ENCODE measurements at places on chromosomes 7 and 10.
A peak's percentile ranks its signal among the peaks of the same experiment; 100 is the strongest.

GRCh38 chr10:84348447-84348846 lies 20.1 kb downstream of the CCSER2 start:
- no peak for DNase-seq

DNA sequence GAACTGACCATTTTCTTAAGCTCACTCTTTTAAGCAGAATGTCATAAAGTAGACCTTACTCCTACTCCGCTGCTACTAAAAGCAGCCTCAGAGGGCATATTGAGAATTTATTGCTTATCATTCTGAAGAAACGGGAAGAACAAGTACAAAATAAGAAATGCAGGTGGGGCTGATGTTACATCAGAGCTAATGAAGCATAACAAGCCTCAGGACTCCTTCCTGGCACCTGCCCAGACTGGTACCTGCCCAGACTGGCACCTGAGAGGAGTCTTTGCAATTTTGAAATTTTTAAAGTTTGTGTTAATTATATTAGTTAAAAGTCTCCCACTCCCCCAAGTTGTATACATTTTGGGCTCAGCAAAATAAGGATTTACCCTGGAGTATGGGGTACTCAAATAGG lies 162.4 kb downstream of the SEMA3E start:
- DNase-seq: no peak

DNA sequence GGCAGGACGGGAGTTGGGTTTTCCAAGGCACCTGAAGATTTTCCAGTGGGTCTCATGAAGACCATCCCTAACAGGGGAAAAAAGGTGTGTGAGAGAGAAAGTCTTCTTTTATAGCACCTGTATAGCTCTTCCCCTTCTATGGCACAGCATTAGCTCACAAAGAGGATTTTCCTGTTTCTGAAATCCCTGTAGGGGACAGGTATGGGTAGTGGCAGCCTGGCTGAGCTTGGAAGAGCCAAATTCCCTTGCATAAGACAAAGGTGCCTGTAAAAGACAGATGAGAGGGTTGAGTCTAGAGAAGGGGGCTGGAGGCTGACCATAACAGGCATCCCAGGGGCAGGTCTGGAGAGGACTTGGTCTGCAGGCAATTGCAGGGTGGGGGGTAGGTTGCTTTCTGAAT lies 63.7 kb downstream of the COL13A1 start:
- DNase-seq: no peak

- no peak for DNase-seq
These were observed 10.1 kb downstream of the PAPSS2 start for GRCh38 chr10:87669752-87670151.

GRCh38 chr10:119483001-119483400 lies 59.5 kb downstream of the RGS10 start:
- no peak for DNase-seq

DNA sequence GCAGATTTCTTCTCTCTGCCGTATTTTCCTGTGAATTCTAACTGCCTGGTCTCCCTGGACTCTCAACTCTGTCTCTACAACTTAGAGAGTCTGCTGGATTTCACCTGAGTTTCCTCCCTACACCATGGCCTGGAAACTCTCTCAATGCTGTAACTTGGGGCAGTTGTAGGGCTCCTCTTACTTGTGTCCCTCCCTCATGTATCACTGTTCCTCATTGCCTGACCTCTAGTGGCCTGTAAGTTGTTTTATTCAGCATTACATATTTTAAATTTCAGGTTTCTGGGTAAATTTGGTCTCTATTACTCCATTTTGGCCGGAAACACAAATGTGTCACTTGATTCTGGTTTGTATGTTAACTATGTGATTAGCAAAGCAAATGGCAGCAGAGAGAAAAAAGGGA lies 70.9 kb downstream of the DYNC1I1 start:
- no peak for DNase-seq

- no peak for DNase-seq
These were observed 104.8 kb upstream of the SHH start for GRCh38 chr7:155916926-155917655.

- no peak for DNase-seq
These were observed 54.8 kb downstream of the ZMIZ1 start for GRCh38 chr10:79123547-79123963.

DNA sequence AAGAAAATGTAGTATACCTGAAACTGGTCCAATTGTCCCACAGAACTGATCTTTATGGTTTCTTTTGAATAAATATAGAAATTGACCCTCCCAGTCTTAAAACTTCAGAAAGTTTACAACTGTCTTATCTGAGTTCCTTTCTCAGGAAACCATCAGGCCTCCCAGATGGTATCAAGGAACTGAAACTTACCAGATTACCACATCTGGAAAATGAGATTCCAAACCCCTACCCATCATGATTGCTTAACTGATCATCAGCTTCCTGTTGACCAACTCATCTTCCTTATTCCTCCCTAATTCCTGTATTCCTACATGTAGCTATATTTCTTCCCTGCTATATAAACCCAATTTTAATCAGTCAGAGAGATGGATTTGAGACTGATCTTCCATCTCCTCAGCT lies 5.5 kb downstream of the VWDE start:
- DNase-seq: no peak

DNA sequence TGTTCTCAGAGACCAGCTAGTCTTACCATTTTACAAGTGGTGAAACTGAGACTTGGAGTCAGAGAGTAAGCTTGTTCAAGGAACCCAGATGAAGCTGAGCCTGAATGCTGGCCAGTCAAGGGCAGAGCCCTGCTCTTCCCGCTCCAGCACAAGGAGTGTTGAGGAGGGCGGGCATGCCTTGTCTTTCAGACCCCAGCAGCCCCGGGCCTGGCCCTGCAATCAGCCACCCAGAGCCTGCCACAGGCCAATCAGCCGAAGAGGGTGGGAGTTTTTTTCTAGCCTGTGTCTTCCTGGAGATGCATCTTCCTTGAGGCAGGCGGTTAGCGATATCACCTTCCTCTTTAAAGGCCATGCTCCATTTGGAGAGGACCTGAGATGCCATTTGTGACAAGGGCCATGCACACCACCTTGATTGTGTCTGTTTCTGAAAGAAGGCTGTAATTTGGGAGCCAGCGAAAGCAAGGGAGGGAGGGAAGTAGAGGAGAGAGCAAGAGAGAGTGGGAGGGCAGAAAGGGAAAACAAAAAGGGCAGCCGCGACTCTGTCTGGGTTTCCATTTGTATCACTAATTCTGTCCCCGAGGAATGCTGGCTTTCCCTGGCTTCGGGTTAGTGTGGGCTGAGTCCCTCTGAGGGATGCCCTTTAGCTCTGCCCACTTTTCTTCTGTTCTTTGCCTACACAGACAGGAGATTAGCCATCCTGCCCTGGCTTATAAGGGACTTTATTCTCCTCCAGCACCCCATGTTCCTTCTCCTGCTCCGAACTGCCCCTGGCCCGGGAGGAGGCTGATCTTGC lies 8.0 kb downstream of the CDH23 start:
- DNase-seq: no peak

DNA sequence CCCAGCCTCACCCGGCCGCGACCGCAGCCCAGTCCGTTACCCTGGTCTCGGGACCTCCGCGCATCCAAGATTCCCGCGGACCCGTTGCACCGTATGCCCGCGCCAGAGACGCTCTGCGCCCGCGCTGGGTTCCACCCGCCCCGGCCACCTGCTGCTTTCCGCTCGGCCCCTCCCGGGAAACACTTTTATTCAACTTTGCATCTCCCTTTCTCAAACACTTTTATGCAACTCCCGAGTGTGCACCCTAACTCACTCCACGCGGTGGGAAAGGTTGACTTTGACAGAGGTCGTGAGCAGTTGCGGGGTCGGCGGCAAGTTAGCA lies at the start of gene ODAD2:
TSS of gene ODAD2 (minus strand) at position 126 of the 322 bp plus-strand sequence. CDS start 3,937 bp downstream, outside the sequence.
- DNase-seq: peak; percentile 7

DNA sequence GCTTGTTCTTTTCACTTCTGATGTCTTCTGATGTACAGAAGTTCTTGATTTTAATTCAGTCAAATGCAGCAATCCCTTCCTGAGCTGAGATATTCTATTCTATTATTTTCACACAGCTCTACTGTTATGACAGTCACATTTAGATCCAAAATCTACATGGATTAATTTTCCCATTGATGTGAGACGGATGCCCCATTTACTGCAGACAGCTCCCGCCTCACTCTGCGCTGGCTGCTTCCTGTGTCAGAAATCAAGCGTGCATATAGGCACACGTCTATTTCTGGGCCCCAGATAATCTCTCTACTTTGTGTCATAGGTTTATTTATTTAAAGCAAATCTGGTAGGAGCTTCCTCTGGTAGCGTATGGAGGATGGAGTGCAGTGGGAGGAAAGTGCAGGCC lies 6.7 kb downstream of the BNIP3 start:
- no peak for DNase-seq

- no peak for DNase-seq
These were observed 22.7 kb downstream of the ARL3 start for GRCh38 chr10:102691285-102692066.

DNA sequence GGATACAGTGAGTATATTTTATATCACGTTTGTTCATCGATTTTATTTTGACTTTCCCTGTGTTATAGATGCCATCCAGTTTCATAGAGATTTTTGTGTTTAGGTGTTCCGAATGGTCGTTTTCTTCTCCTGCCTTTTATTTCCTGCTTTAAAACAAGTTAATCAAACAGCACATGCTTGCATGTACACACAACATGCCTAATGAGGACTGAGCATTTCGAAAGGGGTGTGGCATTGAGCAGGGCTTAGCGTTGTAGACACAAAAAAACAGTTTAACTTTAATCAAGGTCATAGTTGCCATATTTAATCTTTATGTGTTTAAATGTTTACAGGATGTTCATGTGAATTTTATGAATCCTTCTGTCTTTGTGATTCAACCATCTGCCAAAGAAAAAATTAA lies 430.5 kb upstream of the GALNT17 start:
- no peak for DNase-seq

DNA sequence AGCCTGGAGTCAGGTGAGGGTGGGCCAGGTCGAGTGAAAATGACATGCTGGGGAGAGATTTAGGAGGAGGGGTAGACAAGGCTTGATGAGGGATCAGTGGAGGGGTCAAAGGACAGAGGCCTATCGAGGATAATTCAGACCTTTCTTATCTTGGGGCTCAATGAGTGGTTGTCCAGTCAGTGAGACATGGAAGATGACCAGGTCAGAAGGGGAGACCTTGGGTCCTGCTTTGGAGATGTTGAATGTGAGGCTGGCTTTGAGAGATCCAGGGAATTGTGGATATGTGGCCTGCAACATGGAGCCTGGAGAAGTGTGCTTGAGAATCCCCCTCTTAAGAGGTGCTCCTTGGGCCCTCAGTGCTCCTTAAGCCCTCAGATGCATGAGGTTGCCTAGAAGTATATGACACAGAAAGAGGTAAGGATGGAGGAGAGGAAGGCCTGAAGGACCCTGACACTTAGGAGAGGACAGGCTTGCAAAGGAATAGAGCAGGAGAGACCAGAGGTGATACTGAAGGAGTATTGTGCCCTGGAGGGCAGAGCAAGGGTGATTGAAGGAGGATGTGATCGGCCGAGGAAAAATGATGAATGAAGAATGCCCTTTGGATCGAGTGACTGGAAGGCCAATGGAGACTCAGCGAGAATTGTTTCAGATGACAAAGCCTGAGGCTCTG lies 129.8 kb upstream of the GPR26 start:
- DNase-seq: no peak

DNA sequence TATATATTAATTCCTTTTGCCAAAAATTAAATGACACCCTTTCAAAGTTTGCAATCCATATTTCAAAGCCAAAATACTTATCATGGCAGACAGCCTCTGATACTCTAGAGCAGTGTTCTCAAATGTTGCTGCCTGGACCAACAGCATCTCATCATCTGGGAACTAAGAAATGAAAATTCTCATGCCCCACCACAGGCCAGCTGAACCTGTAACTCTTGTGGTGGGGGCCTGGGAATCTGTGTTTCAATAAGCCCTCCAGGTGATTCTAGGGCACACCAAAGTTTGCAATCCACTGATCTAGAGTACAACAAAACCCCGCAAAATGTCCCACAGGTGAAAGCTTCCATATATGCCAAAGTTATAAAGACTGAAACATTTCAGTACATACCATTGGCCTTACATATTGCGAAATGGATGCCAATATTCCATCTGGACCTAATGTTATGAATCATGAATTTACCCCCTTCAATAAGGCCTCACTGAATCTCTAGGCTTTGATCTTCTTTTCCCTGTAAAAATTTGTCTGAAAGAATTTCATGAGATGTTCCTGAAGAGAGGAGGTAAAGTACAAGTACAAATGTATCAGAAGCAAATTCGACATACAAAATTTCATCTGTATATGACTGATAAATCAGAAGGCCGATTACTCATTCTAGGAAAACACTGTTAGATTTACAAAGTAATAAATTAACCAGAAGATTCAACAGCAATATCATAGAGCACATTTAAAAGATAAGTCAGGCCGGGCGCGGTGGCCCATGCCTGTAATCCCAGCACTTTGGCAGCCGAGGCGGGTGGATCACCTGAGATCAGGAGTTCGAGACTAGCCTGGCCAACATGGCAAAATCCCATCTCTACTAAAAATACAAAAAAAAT lies 25.3 kb upstream of the EPC1 start:
- no peak for DNase-seq

DNA sequence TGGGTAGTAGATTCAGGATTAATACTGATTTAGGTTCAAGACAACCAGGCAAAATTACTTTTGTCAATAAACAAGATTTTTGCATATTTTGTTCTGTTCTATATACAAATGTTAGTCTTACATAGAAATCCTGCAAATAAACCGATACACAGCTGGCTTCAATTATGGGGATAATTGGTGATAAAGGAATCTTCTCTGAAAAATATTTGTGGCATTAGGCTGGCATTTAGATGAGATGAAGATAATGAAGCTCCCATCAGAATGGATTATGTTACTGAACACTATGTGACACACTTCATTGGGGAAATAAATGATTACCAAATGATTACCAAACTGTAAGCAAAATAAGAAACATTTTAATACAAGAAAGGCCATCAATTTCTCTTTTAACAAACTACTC lies 65.8 kb downstream of the NT5C2 start:
- DNase-seq: no peak

- peak; percentile 8 for DNase-seq
These were observed 30.0 kb downstream of the NOD1 start for GRCh38 chr7:30448461-30449189.

- no peak for DNase-seq
These were observed 74.2 kb upstream of the CYTH3 start for GRCh38 chr7:6346581-6346980.

GRCh38 chr7:24213311-24213710 lies 70.7 kb upstream of the NPY start:
- no peak for DNase-seq

GRCh38 chr10:73584737-73585136 lies 6.4 kb downstream of the USP54 start:
- DNase-seq: no peak

DNA sequence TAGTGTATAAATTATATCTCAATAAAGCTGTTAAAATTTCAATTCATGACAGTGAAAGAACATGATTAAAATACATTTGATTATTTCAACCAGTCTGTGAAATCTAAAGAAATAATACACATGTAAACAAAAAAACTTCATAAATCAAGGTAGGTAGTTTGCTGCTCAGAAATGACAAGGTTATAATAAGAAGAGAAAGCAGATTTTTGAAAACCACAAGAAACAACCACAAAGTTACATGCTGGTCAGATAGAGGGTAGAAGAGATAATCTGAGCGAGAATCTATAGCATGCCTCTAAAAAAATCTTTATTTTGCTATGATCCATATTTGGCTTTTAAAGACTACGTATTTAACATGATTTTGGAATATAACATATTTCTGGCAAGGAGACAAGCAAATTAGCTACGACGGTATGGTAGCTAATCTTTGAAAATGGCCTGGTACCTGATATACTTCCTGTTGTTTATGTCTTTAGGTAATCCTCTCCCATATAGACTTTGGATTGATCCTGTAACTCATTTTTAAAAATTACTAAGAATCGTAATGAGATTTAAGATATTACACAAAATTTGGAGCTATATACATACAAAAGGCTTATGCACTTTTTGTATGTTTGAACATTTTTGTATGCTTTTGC lies 23.5 kb upstream of the VCL start:
- no peak for DNase-seq

All from left colon (tissue), 2 donors.